ENCODE measurements at places on chromosomes 6 and 20.

GRCh38 chr6:106563614-106564013 lies 65.7 kb downstream of the RTN4IP1 start:
- DNase-seq = no peak

DNA sequence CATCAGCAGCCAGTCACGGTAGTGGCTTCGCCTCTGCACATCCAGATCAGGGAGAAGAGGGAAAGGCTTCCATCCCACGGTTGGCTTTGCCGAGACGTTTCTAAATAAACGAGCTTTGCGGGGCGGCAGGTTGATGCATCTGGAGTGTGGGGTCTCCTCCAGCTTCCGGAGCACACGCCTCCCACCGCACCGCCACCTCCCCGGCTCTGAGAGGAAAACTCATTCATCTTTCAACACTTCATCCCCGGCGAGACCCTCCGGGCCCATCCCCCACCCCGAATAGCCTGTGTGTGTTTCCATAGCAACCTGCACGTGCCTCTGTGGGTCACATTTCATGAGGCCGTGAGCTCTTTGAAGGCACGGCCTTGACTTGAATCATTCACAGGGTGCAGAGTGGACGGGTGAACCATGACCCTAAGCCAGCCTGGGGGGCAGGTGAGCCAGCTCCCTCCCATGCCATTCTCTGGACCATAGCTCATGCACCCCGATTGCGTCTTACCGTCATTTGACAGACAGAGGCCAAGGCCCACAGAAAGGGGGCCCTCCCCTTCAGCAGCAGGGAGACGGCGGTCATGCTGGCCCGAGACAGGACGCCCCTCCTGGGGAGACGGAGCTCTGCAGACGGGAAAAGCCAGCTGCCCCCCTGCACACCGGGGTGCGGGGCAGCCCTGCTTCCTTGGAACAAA lies 16.2 kb upstream of the CHRNA4 start:
- DNase-seq = no peak

GRCh38 chr6:169881976-169882375 lies 130.6 kb downstream of the ERMARD start:
- DNase-seq = no peak

DNA sequence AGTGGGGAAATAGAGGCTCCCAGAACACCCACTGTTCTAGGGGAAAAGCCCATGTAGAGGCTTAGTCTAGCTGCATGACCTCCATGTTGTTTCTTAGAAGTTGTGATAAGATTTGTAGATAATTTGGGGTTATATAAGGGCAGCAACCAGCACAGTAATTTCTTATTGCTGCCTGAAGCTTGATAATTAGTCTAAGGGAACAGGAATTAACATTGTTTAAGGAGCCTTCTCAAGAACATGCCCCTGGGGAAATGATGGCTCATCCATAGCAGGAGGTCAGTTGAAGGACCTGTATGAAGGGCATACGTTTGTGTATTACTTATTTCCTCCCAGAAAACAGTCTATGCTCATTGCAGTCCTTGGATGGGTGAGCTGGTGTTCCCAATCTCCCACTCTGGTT lies 170.7 kb upstream of the SCGN start:
- no peak for DNase-seq

GRCh38 chr6:128694303-128695009 lies 174.1 kb upstream of the PTPRK start:
- no peak for DNase-seq

DNA sequence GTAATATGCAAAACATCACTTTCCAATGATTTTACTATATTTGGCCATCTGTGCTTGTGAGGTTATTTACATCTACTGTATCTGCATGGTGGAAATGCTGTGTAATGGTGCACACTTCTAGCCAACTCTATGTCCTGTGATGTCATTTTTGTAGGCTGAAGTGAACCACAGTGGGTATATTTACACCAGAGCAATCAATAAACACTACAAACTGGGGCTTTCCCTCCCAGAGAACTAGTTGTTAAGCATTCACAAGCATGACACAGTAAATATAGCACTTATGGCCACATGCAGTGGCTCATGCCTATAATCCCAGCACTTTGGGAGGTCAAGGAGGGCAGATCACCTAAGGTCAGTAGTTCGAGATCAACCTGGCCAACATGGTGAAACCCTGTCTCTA lies 4.9 kb downstream of the SLC22A2 start:
- peak; percentile 8 for DNase-seq

GRCh38 chr6:11324453-11325015 lies 92.1 kb upstream of the NEDD9 start:
- peak; percentile 80 for DNase-seq
